Midbrain (tissue), 1 donor: ENCODE measurements at places on chromosomes 11 and 22.

DNA sequence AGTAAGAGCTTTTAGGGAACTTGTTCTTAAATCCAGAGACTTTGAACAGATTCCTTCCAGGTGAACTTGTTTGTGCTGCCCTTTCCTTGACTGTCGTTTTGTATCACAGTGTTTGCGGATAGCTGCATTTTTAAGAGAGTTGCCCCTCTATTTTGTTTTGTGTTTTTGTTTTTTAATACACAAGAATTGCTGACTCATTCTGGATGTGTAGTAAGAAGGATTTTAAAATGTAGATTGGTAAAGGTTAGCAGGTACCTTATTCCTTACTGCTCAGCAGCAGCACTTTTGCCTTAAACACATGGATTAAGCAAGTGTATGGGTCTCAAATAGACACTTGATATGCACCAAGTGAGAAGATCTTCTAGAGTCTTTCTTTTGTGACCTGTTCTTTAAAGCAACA lies 8.9 kb upstream of the APOA5 start:
- no peak for DNase-seq

DNA sequence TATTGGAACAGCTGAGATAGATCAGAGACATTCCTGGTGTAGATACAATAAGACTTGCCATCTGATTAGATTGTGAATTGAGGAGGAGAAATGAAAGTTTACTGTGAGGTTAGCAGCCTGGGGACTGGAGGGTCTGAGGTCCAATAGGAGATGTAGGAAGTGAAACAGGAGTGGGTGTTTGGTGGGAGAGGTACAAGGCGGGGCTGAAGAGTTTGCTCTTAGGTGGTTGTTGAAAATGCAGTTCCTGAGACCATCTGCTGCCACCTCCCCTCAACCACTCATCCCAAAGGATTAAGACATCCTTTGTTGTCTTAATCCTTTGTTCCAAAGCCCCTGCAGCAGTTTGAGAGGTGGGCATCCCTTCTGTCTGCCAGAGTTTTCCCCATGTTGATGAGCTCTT lies 14.8 kb downstream of the PIWIL4 start:
- no peak for DNase-seq

GRCh38 chr11:60754887-60755286 lies 1.8 kb upstream of the MS4A15 start:
- no peak for DNase-seq

DNA sequence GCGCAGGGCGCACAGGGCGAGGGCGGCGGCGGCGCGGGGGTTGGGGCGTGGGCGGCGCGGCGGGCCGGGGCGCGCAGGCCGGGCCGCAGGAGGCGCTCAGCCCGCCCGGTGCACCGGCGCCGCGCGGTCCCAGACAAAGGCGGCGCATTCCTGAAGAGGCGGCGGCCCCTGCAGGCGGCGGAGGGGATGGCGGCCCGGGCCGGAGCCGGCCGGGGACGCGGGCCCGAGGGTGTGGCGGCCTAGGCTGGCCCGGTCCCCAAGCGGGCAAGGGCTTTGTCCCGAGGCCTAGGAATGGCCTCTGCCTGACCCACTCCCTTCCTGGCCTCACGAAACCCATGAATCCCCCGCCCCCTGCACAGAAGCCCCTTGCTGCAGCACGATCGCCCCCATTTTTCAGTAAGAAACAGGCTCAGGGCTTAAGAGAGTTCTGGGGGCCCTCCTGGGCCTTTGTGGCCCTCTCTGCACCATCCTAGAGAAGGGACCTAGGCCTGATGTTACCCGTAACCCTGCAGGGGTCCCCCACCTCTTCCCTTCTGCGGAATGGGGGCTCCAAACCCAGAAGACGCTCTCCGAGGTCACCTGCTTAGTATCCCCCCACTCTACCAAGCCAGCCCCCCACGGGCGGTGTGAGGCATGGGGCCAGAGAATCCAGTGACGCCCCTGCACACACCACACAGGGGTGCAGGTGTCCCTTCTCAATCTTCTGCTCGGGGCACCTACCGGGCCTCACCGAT lies at the start of gene RTN4R:
Gene RTN4R, minus strand, starts transcription at position 40 of the 734 bp plus-strand sequence. CDS start 226 bp downstream, outside the sequence.
- peak; percentile 36 for DNase-seq

DNA sequence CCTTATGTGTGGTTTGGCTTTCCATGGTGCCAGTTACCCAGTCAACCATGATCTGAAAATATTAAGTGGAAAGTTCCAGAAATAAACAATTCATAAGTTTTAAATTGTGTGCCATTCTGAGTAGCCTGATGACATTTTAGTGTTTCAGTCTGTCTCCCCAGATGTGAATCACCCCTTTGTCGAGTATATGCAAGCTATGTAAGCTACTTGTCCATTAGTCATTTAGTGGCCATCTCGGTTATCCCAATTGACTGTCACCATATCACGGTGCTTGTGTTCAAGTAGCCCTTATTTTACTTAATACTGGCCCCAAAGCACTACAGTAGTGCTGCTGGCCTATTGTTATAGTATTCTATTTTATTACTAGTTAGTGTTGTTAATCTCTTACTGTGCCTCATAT lies 44.9 kb downstream of the ATG16L2 start:
- DNase-seq = no peak

GRCh38 chr11:97269527-97269926 lies 879.7 kb downstream of the JRKL start:
- DNase-seq = no peak
